ENCODE measurements at places on chromosomes 4 and X.

- DNase-seq = no peak
Observed at GRCh38 chrX:28133763-28134162, 152.5 kb upstream of the DCAF8L1 start.

- DNase-seq = no peak
Observed at GRCh38 chrX:105865709-105866108, 43.4 kb downstream of the NRK start.

GRCh38 chr4:20248155-20248558, 3.5 kb upstream of the SLIT2 start:
- no peak for DNase-seq

GRCh38 chr4:169059306-169060211, 49.5 kb upstream of the CBR4 start:
- no peak for DNase-seq

DNA sequence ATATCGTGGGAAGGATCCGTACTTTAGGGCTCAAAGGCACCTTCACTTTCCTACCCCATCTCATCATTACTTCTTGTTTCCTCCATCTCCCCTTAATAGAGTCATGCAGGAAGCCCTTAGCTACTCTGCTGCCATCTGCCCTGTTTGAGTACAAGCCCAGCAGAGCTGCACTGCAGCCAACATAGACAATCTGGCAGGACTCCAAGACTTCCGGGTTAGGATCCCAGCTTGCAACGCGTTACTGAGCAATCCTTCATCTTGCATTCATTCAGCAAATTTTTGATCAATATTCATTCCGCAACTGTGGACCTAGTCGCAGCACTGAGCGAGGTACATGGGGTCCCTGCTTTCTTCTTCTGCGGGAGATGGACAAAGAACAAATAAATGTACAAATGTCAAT, 344.9 kb downstream of the BCOR start:
- no peak for DNase-seq

Measured in activated T-cell treated with anti-CD3 and anti-CD28 coated beads, Interleukin-2, amount 50 U/mL, for 1 hour (primary cell).